ENCODE measurements at places on chromosomes 4 and X.

GRCh38 chrX:153405426-153405825, 4.3 kb upstream of the PNMA6E start:
- DNase-seq, result no peak

- no peak for DNase-seq
Observed at GRCh38 chr4:56768316-56768715, 53.2 kb downstream of the SPINK2 start.

GRCh38 chr4:93645120-93645519, 183.4 kb upstream of the ATOH1 start:
- no peak for DNase-seq

- DNase-seq, result no peak
Observed at GRCh38 chr4:43496188-43496587, 603.7 kb downstream of the GRXCR1 start.

DNA sequence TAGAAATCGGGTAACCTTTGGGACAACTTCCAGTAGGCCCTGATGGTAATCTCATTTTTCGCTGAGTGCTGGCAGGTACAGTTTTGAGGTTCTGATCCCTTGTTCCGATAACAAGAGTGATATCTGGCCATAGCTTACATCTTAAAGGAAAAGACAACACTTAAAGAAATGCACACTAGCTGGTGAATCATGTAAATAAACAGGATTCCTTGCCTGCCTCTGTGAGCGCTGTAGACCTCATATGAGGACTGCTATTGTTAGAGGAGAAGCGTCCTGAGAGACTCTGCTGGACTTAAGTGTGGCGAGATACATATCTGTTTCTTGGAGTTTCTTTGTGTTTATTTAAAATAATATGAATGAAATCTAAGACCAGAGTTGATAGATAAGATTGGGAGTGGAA, 149.3 kb upstream of the SLC4A4 start:
- DNase-seq, result no peak

DNA sequence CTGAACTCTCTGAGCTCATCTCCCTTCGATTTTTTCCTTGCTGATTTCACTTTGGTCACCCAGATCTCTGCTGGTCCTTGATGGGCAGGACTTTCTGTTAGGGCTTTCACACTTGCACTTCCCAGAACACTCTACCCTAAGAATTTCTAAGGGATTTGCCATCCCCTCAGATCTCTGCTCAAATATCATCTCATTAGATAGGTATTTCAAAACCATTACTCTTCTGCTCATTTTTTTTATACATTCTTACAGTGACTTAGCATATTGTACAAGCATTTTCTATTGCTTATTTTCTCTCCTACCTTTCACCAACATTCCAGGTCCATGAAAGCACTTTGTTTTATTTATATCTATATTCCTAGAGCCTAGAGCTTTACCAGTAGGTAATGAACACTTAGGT, 913.3 kb downstream of the PDHA2 start:
- DNase-seq, result no peak

DNA sequence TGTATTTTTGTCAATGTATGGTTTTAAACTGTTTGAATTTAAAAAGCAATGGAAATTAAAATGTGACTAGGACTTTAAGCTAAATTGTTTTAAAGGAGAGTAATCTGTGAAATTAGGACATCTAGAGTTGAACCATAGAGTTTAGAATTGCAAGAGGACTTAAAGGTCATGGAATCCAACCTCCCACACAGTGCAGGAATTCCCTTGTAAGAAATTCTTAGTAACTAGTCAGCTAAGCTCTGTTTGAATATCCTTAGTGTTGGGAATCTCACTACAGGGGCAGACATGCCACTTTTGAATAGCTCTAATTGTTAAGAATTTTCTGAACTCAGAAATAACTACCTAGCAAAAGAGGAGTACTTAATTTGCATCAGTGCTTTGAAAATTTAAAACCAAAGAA, 292.9 kb downstream of the IL1RAPL1 start:
- no peak for DNase-seq

GRCh38 chrX:103585411-103586313, at the start of gene TCEAL4:
Gene TCEAL4 (plus strand): TSS chrX:103585515. CDS start chrX:103586676, 1,161 bp downstream.
- DNase-seq, result no peak

DNA sequence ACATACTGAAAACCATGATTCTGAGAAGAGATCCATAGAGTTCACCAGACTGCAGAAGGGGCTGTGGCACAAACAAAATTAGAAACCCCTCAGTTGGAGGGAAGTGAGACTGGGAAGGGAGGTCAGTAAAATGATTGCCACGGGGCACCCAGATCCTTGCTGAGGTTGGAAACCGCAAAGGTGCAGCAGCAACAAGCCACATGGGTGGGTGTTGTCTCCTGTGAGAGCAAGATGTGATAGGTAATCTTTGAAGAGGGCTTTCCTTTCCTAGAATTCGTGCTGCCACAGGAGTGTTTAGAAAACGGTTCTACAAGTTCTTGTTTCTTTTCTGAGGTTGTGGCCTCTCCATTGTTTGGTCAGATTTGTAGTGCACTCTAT, 85.5 kb downstream of the NFKB1 start:
- DNase-seq, result peak; percentile 16

- DNase-seq, result peak; percentile 17
Observed at GRCh38 chrX:135740681-135741149, 27.3 kb downstream of the CT45A1 start.

- DNase-seq, result no peak
Observed at GRCh38 chrX:51158231-51158630, 174.4 kb upstream of the NUDT10 start.

- DNase-seq, result no peak
Observed at GRCh38 chr4:140188975-140189374, 35.0 kb upstream of the MAML3 start.

- DNase-seq, result no peak
Observed at GRCh38 chrX:33909836-33910235, 222.3 kb downstream of the FAM47A start.

DNA sequence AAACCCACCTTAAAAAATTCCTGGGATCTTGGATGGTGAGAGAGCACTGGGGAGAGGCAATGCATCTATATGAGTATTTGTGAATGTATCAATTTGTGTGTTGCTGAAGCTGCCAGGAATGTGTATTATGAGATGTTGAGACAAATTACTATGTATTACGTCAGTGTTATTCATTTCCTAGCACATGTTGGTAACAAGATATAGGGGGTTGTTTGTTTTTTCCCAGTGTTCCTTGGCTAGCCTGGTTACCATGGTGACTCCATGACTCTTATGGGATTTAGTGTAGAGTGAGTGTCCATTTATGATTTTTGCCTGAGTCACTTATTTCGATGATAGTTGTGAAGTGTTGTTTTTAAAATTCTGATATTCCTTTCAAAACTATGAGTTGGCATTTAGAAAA, 65.6 kb downstream of the RAB40A start:
- DNase-seq, result no peak

DNA sequence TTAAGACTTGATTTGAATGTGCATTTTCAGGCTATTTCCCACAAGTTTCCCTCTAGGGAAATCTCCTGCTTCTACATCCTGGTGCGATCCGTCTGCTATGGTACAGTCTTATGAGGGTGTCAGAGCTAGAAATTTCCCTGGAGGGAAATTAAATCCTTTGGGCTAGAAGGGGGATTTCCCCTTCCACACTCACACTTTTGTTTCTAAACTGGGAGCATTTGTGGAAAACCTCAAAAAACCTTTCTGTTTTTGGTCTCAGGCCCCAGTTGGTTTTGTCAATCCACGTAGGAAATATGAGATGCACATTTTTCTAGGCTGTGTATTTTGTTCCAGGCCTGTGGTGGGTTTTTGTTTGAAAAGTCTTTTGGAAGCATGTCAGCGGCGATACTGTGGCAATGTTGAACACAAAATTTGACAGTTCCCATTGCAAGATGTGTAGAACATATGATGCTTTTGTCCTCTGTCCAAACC, 17.8 kb downstream of the HMGB3 start:
- DNase-seq, result no peak

DNA sequence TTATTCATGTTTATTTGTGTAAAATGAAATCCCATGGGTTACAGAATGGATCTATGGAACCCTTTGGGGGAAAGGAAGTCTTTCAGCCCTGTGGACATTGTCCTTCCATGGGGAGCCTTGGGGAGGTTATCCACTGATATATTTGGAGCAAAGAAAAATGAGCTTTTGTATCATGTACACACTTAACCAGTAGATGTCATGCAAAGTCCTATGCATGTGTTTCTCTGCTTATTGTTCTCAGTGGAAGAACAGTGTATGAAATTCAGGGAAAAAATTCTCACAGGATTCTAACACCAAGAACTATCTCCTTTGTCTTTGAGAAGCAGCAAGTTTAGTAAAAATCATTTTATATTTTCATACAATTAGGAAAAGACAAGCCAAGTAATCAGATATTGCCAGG, 105.3 kb downstream of the DTHD1 start:
- no peak for DNase-seq

DNA sequence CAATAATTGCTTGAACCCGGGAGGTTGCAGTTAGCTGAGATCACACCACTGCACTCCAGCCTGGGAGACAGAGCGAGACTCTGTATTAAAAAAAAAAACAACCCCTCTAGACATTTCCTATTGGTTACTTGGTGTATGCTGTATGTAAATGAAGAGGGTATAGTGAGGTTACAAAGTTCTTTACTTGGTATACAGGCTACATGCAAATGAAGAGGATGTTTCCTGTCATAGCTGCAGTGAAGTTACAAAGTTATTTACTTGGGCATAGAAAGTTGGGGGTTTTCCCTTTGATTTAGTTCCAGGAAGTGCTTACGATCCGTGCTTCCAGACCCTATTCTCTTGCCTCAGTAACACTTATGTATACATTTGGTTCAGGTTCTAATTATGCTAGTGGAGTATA, 38.4 kb upstream of the CLNK start:
- DNase-seq, result no peak

GRCh38 chr4:41324861-41325260, 68.1 kb downstream of the UCHL1 start:
- no peak for DNase-seq

DNA sequence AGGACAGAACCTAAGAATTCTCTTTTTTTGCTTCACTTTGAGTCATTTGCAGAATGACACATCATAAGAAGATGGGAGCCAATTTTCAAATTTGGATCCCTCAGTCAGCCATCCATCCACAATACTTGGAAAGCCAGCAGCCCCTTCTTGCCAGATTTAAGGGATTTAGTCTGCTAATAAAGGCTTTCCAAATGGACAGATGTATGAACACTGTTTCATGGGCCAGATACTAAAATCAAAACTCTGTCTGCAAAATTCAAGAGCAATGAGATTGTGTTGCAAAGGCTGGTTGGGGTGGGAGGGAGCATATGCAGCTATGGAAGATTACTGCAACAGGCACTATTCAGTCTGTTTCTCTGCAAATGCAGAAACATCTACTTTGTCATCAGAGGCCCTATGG, 37.7 kb upstream of the KCNIP4 start:
- no peak for DNase-seq

GRCh38 chr4:10212400-10212799, 95.8 kb upstream of the WDR1 start:
- DNase-seq, result no peak

GRCh38 chr4:83486457-83487129, 1.7 kb upstream of the ABRAXAS1 start:
- DNase-seq, result no peak

DNA sequence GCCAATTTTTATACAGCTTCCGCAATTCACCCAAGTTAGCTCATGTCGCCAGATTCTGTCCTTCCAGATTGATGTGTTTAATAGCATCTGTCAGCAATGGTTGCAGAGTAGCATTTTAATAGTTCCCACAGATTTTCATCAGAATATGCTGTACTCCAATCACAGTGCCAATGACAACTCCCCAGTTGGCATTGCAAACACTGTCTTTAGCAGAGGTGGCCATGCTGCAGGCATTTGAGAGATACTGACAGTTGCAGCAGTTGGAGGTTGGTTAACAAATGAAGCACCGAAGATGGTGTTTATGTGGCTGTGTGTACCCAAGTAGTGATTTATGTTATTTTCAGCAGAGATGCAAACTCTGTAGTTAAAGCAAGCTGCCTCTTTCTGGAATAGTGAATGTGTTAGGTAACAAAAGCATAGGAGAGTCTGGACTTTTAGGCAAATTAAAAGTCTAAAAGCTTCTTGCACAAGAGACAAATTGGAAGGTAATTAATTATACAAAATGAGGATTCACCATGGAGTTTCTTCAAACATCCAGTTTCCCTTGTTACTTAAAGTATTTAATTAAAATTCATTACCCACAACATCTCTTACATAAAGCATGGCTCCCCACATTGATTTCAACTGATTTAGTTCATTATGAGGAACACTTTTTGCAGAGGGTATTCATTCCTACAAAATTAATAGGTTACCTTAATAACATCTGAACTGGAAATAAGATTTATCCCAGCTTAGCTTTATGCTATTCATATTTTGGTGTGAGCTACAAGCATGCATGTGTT, 65.2 kb downstream of the PARM1 start:
- no peak for DNase-seq

DNA sequence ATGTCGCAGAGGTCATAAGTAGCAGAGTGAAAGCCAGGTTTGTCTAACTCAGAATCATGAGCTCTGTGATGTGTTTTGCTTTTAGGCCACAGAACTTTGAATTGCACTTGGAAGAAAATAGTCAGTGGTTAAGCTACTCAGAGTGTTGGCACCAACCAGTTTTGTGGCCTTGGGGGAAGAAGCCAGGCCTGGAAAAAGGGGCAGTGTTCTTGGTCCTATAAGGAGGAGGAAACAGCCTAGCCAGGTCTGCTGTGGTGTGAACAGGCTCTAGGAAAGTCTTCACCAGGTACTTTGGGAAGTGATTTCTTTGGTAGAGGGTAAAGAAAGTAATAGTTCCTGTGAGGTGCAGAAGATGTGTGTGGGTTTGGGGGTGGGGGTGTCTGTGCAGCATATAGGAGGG, 49.2 kb downstream of the FHIP1A start:
- DNase-seq, result no peak

- DNase-seq, result no peak
Observed at GRCh38 chr4:1015179-1015578, 3.8 kb downstream of the FGFRL1 start.

DNA sequence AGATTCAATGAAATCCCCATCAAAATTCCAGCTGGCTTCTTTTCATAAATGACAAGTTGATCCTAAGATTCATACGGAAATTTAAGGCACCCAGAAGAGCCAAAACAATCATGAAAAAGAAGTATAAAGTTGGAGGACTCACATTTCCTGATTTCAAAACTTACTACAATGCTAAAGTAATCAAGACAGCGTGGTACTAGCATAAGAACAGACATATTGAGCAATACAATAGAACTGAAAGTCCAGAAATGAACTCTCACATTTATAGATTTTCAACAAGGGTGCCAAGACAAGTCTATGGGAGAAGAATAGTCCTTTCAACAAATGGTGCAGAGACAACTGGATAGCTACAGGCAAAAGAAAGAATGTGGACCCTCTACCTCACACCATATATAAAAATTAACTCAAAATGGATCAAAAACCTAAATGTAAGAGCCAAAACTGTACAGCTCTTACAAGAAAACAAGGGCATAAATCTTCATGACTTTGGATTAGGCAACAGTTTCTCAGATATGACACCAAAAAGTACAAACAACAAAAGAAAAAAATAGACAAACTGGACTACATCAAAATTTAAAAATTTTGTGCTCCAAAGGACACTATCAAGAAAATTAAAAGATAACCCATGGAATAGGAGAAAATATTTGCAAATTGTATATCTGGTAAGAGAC, 28.5 kb downstream of the SASH3 start:
- no peak for DNase-seq

Measured in stimulated activated CD4-positive, alpha-beta T cell treated with anti-CD3 and anti-CD28 coated beads, Interleukin-15, amount 100 ng/mL, for 1 hour (primary cell).